ENCODE measurements at places on chromosomes 5 and 9.

DNA sequence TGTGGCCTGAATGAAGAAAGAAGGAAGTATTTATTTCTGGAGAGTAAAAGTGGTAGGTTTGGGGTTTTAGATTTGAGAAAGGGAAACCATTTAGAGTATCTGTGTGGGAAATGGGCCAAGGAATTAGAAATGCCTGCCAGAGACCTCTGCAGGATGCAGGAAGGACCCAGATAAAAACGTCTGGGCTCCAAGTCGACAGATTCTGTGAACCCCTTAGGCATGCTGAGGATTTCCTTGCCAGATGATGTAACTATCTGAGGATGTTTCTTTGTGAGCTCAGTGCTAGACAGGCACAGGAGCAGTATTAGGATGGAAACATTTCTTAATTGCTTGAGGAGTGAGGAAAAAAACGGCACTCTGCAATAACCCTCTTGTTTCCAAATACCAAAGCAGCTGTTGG is 251.8 kb upstream of the DMRT1 start:
- no peak for DNase-seq

DNA sequence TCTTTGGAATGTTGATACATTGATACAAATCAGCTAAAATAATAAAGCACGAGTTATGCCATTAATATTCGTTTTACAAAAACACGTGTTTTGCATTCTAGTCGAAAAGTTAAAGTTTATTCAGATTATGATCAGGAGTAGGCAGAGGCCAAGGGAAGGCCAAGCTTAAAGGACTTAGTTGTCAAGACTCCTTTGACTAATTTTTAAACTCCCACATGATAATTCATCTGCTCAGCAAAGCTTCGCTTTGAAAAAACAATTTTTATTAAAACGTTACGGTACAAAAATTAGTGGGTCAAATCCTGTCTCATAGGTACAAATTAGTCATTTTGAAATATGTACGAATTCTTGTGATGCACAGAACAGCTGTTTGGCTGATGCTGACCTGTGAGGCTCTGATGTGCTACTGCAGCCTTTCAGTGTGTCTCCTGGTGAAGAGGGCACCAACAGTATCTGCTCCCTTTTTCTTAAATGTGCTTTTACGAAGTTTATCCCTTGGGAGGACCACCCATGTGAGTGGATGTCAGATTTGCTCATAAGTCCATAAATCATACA is 23.0 kb upstream of the NR3C1 start:
- no peak for DNase-seq

GRCh38 chr9:26801772-26802171 is 90.8 kb downstream of the CAAP1 start:
- no peak for DNase-seq

- DNase-seq, result no peak
These were observed 43.2 kb downstream of the WDR36 start for GRCh38 chr5:111135363-111135762.

- no peak for DNase-seq
These were observed 476.1 kb upstream of the PTPRD start for GRCh38 chr9:11088821-11089374.

GRCh38 chr9:125337236-125337635 is 75.6 kb downstream of the GAPVD1 start:
- no peak for DNase-seq

- DNase-seq, result no peak
These were observed 1.4 kb downstream of the SRA1 start for GRCh38 chr5:140555747-140556312.

- DNase-seq, result no peak
These were observed 146.5 kb downstream of the MTX3 start for GRCh38 chr5:79844571-79844970.

DNA sequence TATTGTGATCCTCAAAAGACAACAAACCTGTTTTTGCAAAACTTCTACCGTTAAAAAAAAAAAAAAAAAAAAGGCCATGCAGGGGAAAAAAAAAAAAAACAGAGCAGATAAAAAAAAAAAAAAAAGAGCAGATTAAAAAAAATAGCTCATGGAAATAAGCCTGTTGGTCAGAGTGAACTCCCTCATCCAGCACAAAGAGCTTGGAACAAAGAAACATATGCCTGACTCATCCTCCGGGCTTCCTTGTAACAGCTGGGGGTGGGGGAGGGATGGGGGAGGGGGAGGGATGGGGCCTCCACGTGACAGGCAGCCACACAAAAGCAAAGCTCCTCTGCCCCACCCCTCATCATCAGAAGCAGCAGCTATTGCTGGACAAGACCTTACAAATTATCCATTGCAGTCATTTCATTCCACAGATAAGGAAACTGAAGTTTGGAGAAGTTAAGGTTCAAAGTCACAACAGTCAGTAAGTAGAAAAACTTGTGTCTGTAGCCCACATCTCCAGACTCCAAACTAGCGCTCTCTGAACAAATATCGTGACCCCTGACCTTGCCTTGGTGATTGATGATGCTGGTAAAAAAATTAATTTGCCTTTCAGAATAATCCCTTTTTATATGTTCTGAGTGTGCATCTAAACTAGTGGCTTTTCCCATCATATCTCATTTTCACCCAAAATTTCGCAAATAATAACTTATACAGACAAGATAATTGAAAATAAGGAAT is 38.9 kb downstream of the SLC35D2 start:
- no peak for DNase-seq

DNA sequence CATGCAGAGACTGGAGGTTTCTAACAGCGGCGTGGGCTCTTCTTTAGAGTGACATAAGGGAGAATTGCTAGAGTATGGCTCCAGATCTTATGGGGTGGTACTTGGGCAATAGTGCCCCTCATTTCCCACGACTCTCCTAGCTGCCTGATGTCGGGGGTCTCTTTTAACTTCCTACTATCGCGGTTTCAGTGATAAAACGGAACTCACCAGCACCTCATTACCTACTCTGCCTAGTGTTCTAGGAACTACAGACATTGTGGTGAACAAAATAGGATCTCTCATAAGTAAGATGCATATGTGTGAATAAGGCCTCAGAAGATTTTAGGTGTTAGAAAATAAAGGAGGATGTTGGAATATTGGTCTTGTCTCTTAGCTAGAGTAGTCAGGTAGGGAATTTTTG is 1.1 kb downstream of the ICE1 start:
- no peak for DNase-seq

DNA sequence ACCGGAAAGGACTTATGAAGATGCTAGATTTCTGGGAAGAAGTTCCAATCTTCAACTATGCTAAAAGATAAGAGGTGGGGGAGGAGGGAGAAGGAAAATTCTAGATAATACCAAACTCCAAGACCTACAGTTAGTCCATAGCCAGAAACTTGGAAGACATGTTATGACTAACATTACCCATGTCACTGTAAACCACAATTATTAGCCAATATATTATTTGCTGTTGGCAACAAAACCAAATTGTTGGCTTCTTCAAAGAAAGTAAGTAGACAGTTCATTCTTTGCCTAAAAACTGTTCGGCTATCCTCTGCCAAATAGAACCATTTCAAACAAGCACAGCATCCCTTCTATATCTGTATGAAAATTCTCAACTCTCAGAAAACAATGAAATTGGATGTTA is 25.1 kb downstream of the PRLR start:
- DNase-seq, result no peak

Data from activated CD4-positive, alpha-beta T cell treated with anti-CD3 and anti-CD28 coated beads for 24 hours (primary cell).